ENCODE measurements at places on chromosomes 1 and 21.

- no peak for DNase-seq
Observed at GRCh38 chr1:159428536-159428935, 3.5 kb upstream of the OR10J4 start.

DNA sequence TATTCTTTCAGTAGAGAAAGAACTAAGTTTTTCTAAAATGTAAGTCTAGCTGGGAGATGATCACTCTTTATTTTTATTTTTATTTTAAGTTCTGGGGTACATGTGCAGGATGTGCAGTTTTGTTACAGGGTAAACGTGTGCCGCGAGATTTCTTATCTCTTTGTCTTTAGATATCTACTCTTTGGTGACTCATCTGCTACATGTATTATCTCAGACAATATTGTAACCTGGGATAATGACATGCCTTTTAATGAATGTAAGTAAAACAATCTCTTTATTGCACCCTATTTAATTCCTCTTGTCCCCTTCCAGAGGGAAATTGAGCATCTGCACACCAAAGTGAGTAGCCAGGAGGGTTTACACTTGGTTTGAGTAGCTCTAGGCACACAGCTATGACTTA lies 9.4 kb downstream of the CR2 start:
- no peak for DNase-seq

DNA sequence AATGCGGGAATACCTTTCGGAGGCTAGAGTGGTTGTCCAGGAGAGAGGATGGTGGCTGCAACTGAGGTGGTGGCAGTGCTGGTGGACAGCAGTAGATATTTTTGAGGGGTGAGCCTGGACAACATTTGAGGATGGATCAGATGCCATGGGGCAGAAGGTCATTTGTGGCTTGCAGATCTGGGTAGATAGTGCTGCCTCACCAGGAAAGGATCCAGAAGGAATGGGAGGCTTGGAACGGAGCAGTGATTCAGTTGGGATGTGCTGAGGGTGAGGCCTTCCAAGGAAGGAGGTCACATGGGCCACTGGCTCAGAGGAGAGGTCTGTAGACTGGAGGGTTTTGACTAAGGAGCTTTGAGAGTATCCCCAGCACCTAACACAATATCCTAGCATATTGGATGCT lies 110.8 kb upstream of the KAZN start:
- DNase-seq = no peak

- peak; percentile 50 for DNase-seq
Observed at GRCh38 chr1:193562121-193562520, 375.7 kb upstream of the B3GALT2 start.

DNA sequence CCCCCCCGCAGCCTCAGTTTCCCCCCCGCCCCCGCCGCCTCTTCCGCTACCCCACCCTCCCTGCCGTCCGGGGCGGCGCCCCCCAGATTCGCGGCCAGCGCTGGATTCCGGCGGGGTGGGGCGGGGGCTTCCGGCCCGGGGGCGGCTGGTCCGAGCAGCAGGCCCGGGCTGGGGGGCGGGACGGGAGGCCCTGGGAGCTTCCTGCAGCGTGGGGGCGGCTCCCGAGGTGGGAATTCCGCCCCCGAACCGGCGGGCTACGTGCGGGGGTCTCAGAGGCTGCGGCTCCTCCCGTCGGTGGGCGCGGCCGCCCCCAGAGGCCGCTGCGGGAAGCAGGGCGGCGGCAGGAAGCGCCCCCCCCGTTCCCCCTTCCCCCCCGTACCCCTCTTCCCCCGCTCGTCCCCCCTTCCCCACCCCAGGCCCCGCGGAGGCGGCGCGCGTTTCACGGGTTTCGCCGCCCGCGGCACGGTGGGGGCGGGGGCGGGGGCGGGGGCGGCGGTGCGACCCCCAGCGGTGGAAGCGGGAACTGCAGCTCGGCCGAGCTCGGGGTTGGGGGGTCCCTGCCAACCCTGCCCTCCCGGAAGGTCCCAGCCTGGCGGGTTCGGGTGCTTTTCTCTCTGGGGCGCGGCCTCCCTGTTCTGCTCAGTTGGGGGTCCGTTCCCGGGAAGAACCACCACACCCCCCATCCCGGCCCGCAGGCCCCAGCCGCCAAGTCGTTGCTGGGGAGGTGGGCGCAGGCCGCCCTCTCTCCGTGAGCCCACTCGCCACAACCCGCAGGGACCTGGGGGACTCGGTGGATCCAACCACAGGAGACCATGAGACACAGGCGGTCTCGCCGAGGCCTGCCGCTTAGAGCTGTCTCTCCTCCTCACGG lies 76.3 kb downstream of the MORN1 start:
- DNase-seq = no peak

GRCh38 chr1:206563367-206564207 lies 48.7 kb downstream of the EIF2D start:
- DNase-seq = no peak

DNA sequence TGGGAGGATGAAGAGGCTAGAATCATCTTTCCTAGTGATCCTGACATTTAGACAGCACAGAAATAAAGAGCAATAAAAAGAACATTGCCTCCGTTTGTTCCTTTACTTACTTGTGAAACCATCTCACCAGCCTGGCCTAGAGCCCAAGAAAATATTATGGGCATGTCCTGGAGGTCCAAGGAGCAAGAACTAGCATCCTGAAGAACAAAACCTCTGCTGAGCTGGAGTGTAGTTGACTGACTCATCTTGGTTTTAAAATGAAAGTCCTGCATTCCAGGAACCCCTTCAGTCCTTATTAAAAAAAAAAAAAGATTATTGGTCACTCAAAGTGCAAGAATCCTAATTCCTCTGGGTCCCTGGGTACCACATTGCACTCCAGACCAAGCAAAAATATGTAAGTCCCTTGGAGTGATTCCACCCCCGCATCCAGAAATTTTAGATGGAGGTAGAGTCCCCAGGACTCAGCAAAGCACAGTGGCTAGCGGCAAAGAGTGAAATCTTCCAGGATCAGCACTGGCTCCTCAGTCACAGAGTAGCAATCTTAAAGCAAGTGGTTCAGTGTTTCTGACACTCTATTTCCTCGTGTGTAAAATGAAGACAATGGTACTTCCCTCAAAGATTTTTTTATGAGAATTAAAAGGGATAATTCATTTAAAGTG lies 7.0 kb downstream of the SMCP start:
- no peak for DNase-seq

DNA sequence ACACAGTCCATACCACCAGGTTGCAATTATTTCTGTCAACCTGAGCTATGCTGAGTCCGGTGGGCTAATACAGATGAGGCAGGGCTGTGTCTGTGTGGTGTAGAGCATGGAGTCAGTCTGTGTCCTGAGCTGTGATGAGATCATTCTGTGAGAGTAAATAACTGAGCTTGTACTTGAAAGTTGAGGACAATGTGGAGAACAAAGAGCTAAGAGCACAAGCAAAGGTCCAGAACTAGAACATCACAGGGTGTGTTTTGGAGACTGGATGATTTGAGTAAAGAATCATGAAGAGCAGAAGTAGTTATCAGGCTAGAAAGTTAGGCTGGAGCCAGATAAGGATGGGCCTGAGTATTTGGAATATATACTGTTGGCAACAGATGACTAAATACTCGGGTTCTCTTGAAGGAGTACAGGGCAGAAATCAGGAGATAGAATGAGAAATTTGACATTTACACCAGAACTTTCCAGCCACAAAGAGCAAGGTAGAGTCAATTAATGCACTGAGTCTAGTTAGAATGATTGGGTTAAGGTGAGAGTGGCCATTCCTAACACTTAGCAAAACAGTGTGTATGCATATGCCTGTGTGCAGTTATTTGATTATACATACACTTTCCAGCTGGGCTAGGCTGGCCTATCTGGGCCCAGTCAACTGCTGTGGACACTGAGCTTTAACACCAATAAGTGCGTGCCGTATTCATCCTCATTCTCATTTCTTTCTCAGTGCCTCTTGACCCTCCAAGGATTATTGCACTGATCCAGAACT lies 48.8 kb downstream of the LEPR start:
- DNase-seq = no peak

- DNase-seq = no peak
Observed at GRCh38 chr1:235074523-235075047, 54.1 kb downstream of the TOMM20 start.

- no peak for DNase-seq
Observed at GRCh38 chr1:102529446-102529845, 532.7 kb upstream of the OLFM3 start.

- DNase-seq = no peak
Observed at GRCh38 chr1:217273866-217274265, 357.0 kb downstream of the GPATCH2 start.

DNA sequence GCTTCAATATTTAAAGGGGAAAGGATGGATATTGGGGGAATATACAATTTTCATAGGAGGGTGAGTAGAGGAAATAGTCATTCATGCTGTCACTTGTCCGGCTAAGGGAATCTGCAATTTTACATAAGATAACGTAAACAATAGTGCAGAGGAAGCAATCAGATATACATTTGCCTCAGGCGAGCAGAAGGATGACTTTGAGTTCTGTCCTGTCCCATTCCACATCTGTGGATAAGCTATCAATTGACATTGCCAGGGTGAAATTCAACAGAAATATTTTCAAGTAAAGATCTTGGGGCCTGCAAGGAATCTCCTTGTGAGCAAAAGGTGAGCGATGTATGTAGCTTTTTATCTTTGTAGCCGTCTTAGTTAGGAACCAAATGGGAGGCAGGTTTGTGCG lies 32.6 kb downstream of the EVA1C start:
- no peak for DNase-seq

DNA sequence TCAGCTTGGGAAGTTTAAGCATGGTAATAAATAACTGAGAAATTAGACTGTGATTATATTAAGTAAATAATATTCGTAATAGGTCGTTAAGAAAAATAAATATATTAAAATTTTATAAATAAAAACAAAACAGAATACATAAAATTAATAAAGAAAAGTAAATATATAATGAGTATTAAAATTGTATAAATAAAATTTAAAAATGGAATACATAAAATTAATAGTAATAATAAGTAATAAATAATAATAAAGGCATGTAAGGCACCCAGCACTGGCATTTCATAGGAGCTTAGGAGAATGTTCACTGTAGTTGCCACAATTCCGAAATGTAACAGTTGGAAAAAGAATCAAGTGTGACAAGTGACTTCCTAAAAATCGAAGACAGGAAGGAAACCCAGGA lies 45.8 kb upstream of the FHAD1 start:
- DNase-seq = no peak

DNA sequence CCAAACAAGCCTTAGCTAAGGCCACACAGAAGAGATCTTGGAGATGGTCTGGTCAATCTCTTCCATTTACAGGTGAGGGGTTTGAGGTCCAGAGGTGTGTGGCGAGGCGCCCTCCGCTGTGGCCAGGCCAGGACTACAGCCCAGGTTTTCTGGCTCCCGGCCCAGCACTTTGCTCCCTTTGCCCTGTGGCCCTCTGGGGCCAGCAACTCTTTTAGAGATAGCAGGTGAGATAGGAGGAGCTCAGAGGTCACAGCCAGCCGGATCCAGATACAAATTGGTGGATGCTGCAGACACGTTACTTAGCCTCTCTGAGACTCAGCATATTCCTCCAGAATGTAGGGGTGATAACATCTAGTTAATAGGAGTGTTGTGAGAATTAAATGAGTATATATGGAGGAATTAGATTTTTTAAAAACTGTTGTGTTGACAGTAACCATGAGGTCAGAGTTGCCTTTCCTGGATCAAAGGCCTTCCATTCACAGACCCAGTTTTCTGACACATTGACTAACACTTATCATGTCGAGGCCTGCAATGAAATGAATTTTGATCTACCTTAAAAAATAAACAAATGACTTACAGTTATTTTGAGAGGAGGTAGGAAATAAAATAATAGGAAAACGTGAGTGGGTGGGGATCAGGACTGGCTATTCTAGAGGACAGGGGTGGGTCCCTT lies 16.6 kb downstream of the TEX35 start:
- no peak for DNase-seq

GRCh38 chr1:221268295-221268694 lies 389.1 kb downstream of the HLX start:
- no peak for DNase-seq

- no peak for DNase-seq
Observed at GRCh38 chr1:156232201-156232894, 9.6 kb upstream of the BGLAP start.

DNA sequence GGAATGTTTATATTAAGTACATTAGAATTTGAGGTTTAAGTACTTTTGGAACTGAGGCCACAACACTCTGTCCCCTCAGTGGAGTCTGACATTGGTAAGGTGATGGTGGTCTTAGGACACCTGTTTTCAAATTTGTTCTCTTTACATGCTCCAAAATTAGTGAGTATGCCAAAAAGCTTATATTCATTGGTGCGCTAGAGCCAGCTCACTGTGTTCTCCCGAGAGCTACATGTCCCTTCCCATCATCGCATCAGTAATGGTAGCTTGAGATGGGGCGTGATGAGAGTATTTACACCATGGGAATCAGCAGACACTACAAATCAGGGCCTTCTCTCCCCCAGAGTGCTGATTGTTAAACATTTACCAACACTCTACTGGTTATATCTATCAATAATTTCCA lies 19.5 kb downstream of the ETS2 start:
- DNase-seq = no peak

- DNase-seq = no peak
Observed at GRCh38 chr1:9292361-9293240, at the start of gene SPSB1. Gene SPSB1 (plus strand): TSS chr1:9292894. CDS start chr1:9355892, 62,998 bp downstream.

GRCh38 chr1:50976111-50976889 lies 6.3 kb downstream of the CDKN2C start:
- DNase-seq = no peak

GRCh38 chr21:21028275-21028820 lies 30.1 kb downstream of the NCAM2 start:
- DNase-seq = no peak

DNA sequence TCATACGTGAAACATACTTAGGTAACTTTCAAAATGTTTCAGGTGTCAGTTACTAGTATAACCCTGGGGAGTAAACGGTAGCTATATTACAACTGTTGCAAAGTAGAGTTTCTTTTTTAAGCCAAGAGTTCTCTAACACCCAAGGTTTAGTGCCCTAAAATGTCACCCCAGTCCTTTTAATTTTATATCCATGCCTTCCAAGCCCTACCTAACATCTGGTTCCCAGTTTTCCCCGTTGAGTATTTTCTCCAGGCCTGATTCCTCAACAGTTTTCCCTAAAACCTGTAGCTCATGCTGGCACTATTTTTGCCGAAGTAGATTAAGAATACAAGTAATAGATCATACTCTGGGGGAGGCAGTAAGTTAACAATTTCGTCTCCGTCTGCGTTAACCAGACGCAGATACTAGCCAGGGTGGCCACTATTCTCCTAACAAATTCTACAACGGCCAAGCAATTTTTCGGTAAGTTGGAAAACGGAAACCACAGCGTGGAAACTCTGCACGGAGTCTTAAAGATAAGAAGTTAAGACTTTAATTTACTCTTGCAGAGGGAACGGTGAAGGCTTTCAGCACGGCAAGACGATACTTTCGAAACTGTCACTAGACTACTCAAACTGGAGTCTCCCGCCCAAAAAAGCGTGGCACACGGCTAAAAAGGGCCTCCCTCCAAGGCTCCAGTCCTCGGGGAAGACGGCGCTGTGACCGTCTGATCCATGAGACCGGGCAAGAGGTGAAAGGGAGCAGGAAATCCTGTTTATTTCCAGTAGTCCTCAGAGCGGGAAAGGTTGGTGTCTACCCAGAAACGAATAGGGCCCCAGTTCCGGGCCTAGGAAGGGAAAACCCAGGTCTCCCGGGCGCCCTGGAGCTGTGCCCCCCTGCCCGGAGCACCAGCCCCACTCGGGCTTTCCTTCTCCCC lies 945 bp downstream of the SRSF4 start:
- DNase-seq = no peak
